ENCODE measurements at places on chromosomes 7 and 10. TPM values are rescaled to one million over a fixed set of nuclear protein-coding genes. Genes with fewer than 3 reads are reported as not detected.

C10orf143 gene
- total RNA-seq = 3.9 TPM

HTR7 gene
- total RNA-seq = not detected

PLEKHA1 gene
- 7.8 TPM for total RNA-seq

WDR91 gene
- total RNA-seq = 18.2 TPM

SPDYE5 gene
- not detected for total RNA-seq

ACBD7 gene
- total RNA-seq = 3.0 TPM

GRK5 gene
- 41.6 TPM for total RNA-seq

TRIL gene
- not detected for total RNA-seq

NMT2 gene
- 50.1 TPM for total RNA-seq

FAM24B gene
- total RNA-seq = 16.5 TPM
